ENCODE measurements at places on chromosomes 1 and 21.

- no peak for DNase-seq
Measured at GRCh38 chr1:112629256-112629655, 9.6 kb downstream of the CAPZA1 start.

- no peak for DNase-seq
Measured at GRCh38 chr1:52672946-52673345, 25.2 kb downstream of the COA7 start.

DNA sequence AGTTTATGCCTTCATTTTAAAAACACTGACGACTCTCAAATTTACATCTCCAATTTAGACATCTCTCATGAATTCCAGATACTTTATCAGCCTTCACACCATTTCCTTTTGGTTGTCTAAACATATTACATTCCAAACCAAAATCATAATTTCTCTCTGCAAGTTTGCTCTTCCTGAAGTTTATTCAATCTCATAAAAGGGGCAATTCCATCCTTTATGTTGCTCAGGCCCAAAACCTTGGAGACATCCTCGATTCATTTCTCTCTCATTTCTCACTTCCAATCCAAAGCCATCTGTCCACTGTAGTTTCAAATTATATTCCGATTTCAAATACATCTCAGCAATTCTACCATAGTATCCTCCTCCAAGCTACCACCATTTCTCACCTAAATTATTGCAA, 74.0 kb downstream of the FYB2 start:
- no peak for DNase-seq

- DNase-seq = no peak
Measured at GRCh38 chr1:231512147-231512698, 16.2 kb upstream of the TSNAX start.

DNA sequence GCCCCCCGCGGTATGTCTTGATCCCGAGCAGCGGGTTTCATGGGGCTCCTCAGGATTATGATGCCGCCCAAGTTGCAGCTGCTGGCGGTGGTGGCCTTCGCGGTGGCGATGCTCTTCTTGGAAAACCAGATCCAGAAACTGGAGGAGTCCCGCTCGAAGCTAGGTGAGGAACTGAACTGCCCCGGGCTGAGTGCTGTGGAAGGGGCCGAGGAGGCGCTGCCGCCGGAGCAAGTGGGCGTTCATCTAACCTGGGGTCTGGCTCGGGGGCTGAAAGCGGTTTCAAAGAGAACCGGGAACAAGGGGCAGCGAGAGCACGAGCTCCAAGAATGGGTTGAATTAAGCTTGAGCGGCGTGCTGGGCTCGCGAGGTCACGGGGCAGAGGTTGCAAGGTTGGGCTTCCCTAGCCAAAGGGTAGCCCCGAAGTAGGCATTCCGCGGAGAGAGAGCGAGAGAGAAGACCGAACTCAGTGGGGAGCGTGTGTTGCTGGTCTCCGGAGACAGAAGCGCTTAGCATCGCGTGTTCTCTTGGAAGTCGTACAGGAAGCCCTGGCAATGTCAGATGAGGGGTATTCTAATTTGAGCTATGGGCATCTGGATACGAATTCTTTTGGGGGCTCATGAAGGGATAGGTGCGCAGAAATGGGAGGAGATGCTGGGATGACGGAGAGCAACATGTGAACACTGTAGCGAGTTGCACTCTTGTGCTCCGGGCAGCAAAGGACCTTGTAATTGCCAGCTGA, 732 bp downstream of the HS2ST1 start:
- peak; percentile 29 for DNase-seq

DNA sequence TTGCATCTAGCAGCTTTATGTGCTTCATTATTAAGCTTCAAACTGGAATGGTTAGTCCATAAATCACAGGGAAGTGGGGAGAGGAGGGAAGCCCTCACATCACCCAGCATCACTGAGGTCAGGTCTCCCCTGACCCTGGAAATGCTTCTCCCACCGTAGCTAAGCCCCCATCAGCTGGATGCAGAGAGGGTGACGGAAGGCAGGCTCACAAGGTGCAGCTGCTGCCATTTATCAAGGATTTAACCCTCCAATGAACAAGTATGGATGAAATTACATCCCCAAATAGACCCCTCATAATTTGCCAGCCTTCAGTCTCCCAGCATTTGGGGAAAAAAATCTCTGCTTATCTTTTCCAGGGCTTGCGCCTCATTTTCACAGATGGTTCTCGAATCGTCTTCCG, 60.8 kb downstream of the PGM1 start:
- DNase-seq = no peak

- DNase-seq = no peak
Measured at GRCh38 chr1:24644100-24644384, 940 bp downstream of the SRRM1 start.

GRCh38 chr1:31423418-31423947, 10.5 kb downstream of the SERINC2 start:
- DNase-seq = no peak

DNA sequence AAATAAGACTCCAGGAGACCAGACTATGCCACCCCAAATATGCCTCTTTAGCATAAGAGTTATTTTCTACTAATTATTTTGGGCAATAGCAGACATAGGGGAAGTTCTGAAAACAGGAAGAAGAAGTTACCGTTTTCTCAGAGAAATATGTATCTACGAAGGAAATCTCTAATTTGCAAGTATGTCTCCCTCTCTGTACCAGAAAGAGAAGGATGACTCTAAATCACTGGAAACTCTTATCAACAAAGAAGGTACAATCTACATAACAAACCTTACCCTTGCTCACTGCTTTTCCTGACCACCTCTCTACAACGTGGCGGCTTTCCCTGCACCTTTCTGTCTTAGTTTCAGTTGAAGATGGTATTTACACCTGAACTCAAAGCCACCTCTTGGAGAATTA, 49.0 kb downstream of the OMA1 start:
- DNase-seq = no peak

DNA sequence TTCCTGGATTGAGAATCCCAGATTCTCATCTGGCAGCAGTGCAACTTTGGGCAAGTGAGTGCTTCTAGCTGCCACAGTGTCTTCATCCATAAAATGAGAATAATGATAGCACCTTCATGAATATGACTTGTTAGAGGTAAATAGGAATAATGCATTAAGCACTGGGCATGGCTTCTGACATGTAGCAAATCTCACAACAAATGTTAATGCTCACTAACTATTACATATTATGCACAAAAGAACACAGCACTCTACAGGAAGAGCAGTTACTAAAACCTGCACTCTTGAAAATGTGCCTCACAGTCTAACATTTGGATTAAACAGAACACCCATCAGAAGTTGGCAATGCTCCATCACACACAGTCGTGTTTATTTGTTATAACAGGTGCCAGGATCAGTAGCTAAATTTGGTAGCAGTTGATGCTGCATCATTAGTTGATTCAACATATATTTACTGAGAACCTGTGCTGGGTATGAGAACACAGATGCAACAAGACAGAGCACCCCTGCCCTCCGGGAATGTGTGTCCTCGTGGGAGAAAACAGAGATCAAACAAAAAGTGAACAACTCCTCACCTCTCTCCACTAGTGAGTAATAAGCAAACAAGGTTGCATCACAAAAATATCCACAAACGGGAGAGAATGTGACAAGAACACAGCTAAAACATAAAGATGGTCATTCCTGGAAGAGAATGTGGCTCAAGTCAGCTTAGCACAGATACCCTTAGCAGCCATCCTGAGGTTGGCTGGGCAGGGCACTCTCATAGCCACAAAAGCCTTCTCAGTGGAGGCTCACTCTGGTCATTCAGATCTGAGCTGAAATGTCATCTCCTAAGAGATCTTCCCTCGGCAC, 26.2 kb upstream of the LBR start:
- DNase-seq = no peak

DNA sequence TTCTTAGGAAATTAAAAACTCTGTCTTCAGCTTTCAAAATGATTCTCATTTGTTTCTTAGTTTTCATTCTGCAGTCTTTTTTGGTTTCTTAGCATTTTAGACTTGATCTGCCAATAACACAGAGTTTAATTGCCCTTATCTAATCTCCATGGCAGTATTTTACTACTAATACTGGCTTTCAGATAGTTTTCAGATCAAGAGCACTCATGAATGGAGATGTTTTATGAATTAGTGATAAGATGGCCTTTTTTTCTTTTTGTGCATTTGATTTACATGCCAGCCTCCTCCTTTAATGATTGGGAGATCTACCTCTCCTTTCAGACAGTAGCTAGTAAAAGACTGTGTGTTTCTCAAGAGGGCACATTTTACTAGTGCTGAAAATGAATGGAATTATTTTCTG, 5.6 kb downstream of the MIA3 start:
- DNase-seq = no peak

DNA sequence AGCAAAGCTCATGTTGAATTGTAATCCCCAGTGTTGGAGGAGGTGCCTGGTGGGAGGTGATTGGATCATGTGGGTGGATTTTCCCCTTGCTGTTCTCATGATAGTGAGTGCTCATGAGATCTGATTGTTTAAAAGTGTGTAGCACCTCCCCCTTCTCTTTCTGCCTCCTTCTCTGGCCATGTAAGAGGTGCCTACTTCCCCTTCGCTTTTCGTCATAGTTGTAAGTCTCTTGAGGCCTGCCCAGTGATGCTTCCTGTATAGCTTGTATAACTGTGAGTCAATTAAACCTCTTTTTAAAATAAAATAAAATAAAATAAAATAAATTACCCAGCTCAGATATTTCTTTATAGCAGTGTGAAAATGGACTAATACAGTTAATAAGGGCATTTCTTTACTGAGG, 1025.7 kb downstream of the PLA2G4A start:
- no peak for DNase-seq

DNA sequence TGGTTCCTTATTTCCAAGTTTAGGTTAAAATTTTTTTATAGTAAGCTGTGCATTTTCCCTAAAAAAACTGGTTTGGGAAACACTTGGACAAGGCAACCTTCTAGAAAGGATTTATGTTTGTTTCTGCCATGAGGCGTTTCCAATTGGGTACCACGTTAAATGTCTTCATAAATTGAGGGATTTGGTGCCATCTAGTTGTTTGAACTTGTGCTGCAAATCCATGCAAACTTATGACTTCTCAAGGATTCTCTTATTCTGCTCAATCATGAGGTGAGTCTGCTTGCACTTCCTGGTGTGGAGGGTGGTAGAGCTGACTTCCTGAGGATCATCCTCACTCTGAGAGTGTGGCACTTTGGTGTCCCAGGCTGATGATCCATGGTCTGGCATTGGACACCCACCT, 123.3 kb downstream of the PCNX2 start:
- no peak for DNase-seq

DNA sequence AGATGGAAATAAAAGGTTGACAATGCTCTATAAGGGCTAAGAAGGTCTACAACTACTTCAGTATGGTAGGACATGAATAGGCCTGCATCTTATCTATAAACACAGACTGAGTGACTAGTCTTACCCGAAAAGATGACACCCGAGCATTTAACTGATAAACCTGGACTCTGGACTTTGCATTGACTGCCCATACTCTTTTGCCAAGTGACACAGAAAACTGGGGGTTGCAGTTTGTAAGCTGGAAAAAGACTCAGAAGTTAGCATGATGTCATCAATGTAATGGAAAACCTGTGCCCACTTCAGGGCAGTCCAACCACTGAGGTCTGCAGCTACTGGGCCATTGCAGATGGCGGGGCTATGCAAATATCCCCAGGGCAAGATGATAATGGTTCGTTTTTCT, 258.3 kb upstream of the NEGR1 start:
- no peak for DNase-seq

DNA sequence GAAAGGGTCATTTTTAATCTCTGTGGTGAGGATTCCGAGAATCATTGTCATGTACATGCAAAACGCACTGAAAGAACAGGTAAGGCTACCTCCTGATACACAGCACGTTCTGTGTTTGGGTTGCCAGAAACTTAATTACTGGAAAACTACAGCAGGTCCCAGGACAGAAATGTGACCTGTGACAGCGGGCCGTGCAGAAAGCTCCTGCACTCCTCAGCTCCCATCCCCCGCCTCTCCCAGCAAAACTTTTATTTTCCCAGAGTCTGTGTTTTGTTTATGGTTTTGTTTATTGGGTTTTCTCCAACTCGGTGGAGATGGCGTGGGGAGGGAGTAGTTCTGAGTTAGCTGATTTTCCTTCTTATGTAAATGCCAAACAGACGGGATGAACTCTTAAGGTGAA, 44.7 kb downstream of the SLC44A3 start:
- no peak for DNase-seq

DNA sequence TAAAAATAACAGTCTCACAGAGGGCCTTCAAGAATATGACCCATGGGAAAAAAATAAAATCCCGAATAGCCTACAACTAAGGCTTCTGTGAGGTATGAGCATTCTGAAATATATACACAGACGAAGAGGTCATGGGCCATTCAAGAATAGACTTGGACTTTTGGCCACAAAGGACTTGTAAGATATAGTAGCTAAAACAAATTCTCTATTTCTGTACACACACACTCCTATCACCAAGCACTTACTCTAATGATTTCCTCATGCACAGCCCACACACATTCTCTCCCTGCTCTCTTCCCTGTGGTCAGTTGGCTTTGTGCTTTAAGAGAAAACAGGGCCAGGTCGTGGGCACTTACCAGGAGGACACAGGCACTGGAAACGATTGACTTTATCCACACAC, 69.7 kb upstream of the ADAM30 start:
- DNase-seq = no peak

GRCh38 chr1:212688341-212689047, 11.1 kb downstream of the BATF3 start:
- DNase-seq = no peak

- no peak for DNase-seq
Measured at GRCh38 chr1:245790441-245790840, 635.7 kb downstream of the KIF26B start.

GRCh38 chr1:233381806-233382205, 54.3 kb downstream of the MAP3K21 start:
- no peak for DNase-seq

DNA sequence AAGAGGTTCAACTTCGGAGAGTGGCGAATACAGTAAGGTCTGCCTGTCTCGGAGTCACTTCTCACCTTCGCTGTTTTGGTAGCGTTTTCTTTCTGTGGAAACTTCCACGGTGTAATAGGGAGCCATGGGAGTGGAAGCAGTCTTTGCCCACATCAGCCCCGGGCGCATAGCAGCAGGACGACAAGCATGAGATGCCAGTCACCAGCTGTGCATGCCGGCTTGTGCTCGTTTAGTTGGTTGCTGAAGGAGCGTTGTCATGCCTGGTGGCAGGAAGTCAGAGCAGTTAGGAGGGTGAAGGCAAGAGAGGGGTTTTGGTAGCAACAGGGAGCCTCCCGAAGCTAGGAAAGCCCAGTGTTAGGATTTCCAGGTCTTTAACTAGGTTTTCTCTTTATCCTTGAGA, 58.8 kb downstream of the MRPS6 start:
- DNase-seq = no peak

All from effector memory CD4-positive, alpha-beta T cell (primary cell).